ENCODE measurements at places on chromosomes 1 and 21. TPM values are rescaled to one million over a fixed set of nuclear protein-coding genes. Genes with fewer than 3 reads are reported as not detected.

DNA sequence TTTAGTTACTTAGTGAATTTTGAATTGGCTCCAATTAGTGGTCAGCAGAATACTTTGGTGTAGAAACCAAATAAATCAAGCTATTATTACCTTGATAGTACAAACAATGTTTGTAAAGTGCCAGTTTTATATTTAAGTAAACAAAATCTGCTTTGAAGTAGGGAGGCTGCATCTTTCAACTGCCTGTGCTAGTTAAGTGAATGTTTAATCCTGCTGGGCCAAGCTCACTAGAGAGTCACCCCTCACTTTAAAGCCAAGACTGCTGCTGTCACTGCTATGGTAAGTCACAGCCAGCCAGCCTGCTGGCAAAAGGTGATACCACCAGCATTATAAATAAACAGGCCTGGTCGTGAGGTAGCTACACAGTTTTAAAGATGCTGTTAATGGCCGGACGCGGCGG lies 10.3 kb upstream of the CFAP126 start:
- H3K27me3 ChIP-seq: no peaks in the 10 kb centered on the region
- no peaks in the 10 kb centered on the region for H3K36me3 ChIP-seq
- no peak overlapping the region for H3K27ac ChIP-seq
- no peaks in the 10 kb centered on the region for H3K4me1 ChIP-seq
- no peak overlapping the region for H3K4me3 ChIP-seq

Gene PCNX2
- total RNA-seq: 11.0 TPM

- no peaks in the 10 kb centered on the region for H3K36me3 ChIP-seq
- H3K4me1 ChIP-seq: peaks cover 38% of the 10 kb centered on the region
- peak; percentile 68 for DNase-seq
- H3K27me3 ChIP-seq: no peaks in the 10 kb centered on the region
- H3K27ac ChIP-seq: peak overlapping the region; percentile 27
- H3K4me3 ChIP-seq: no peak overlapping the region
These were observed 336.0 kb upstream of the NR5A2 start for GRCh38 chr1:199691540-199691939.

Gene OR2L5
- total RNA-seq: not detected

GRCh38 chr1:15173863-15174614 lies 20.5 kb downstream of the TMEM51 start:
- peaks cover 28% of the 10 kb centered on the region for H3K4me1 ChIP-seq
- DNase-seq: no peak
- 0 out of 2 replicates have a peak, but pooled peaks cover 2% of the 10 kb centered on the region for H3K36me3 ChIP-seq
- H3K27me3 ChIP-seq: no peaks in the 10 kb centered on the region
- no peak overlapping the region for H3K4me3 ChIP-seq

DNA sequence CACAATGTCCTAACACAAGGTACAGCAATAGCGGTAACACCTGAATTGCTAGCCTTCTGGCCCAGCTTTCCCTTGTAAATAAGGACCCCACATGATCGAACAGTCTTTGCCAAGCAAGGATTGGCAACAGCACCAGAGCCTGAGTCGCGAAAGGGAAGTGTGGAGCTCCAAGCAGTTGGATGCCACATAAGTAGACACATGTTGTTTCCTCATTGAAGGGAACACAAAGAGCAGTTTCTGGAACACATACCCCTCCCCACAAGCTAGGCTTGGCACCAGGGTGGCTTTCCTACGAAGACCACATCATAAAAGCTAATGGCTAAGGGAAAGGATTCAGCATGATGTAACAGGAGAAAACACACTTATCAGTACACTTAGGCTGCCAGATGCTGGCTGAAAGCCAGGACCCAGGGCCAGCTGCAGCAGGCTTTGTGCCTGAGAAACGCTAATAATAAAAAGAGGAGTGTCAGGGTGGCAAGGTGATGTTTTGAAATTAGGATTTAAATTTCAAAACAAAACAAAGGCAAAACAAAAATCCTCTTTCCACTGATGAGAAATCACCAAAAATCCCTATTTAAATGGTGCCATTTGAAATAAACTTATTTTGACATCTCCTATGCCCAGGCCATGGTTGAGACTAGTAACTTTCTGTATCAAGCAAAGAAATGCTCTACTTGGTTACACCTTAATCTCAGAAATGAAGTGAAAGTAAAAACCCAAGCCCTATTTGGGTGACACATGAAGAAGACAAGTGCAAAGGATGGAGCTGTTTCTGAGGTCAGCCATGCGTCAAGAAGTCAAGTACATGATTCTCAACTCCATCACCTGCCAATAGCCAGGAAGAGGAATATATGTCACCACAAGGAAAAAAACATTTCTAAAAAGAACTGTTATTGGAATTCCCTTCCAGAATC lies 11.9 kb upstream of the CPLANE2 start:
- H3K4me3 ChIP-seq: no peak overlapping the region
- peaks cover 29% of the 10 kb centered on the region for H3K4me1 ChIP-seq
- 0 out of 2 replicates have a peak overlapping the region, but pooled peaks have one; percentile 17 for H3K27ac ChIP-seq
- no peaks in the 10 kb centered on the region for H3K27me3 ChIP-seq
- H3K36me3 ChIP-seq: peaks cover 53% of the 10 kb centered on the region

DNA sequence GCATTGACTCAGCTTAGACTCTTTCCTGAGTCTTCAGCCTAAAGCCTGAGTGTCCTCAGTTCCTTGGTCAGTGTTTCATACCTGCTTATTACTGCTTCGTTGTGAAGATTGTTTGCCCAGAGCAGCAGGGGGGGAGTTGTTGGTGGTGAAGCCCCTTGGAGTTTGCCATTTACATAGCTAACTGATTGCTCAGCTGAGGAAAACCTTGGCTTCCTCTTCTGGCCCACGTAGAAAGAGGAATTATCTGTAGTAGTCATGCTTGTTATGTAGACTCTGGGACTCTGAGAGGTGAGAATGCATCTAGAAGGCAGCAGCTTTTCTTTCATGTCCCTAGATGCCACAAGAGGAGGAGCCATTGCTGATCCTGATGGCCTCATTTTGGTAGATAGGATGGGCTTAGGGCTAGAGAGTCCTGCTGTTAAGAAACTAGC lies 125.9 kb downstream of the MAST2 start:
- no peaks in the 10 kb centered on the region for H3K27me3 ChIP-seq
- H3K4me1 ChIP-seq: peaks cover 29% of the 10 kb centered on the region
- H3K36me3 ChIP-seq: no peaks in the 10 kb centered on the region
- H3K27ac ChIP-seq: peak overlapping the region; percentile 27

Gene SLC1A7
- 4.5 TPM for total RNA-seq

- H3K4me3 ChIP-seq: no peak overlapping the region
- no peaks in the 10 kb centered on the region for H3K4me1 ChIP-seq
- H3K36me3 ChIP-seq: no peaks in the 10 kb centered on the region
- no peak overlapping the region for H3K27ac ChIP-seq
These were observed 170.6 kb upstream of the ARHGEF16 start for GRCh38 chr1:3283849-3284248.

GRCh38 chr1:177922209-177922608 lies 47.6 kb downstream of the SEC16B start:
- no peak for DNase-seq
- H3K36me3 ChIP-seq: no peaks in the 10 kb centered on the region
- H3K27ac ChIP-seq: no peak overlapping the region
- H3K4me1 ChIP-seq: peaks cover 18% of the 10 kb centered on the region
- no peaks in the 10 kb centered on the region for H3K27me3 ChIP-seq
- H3K4me3 ChIP-seq: no peak overlapping the region

DNA sequence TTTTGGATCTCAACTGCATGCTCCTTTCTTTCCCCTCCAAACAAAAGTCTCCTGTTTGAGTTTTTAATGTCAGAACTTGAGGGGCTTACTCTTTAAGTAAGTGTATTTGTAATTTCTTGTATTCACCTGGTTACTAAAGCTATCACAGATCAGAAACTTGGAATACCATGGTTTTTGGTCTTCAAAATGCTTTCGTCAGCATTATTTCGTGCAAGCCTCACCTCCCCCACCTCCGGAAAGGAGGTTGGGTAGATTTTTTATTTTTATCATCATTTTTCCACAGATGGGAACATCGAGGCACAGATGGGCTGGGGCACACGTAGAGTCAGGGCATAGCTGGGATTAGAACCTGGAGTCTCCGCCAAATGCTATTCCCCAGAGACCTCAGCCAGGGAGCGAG lies 100.7 kb downstream of the IER5 start:
- H3K27ac ChIP-seq: no peak overlapping the region
- H3K36me3 ChIP-seq: no peaks in the 10 kb centered on the region
- H3K4me3 ChIP-seq: no peak overlapping the region
- H3K27me3 ChIP-seq: no peaks in the 10 kb centered on the region

Gene ZMYND12
- total RNA-seq: not detected

Gene PTPN22
- 1.5 TPM for total RNA-seq

Gene SMCP
- not detected for total RNA-seq

Gene LEFTY2
- not detected for total RNA-seq

- H3K27me3 ChIP-seq: no peaks in the 10 kb centered on the region
- H3K4me1 ChIP-seq: no peaks in the 10 kb centered on the region
- H3K36me3 ChIP-seq: no peaks in the 10 kb centered on the region
- H3K27ac ChIP-seq: no peak overlapping the region
These were observed 370.5 kb downstream of the NPHP4 start for GRCh38 chr1:5621692-5622091.

Gene CNKSR1
- not detected for total RNA-seq

GRCh38 chr1:29364101-29364678 lies 127.9 kb downstream of the PTPRU start:
- no peaks in the 10 kb centered on the region for H3K36me3 ChIP-seq
- H3K4me3 ChIP-seq: no peak overlapping the region
- no peak for DNase-seq
- H3K27ac ChIP-seq: no peak overlapping the region
- peaks cover 6% of the 10 kb centered on the region for H3K27me3 ChIP-seq

All from SJSA1 (cell line).